ENCODE measurements at places on chromosomes 6 and 20. TPM values are rescaled to one million over a fixed set of nuclear protein-coding genes. Genes with fewer than 3 reads are reported as not detected.

DNA sequence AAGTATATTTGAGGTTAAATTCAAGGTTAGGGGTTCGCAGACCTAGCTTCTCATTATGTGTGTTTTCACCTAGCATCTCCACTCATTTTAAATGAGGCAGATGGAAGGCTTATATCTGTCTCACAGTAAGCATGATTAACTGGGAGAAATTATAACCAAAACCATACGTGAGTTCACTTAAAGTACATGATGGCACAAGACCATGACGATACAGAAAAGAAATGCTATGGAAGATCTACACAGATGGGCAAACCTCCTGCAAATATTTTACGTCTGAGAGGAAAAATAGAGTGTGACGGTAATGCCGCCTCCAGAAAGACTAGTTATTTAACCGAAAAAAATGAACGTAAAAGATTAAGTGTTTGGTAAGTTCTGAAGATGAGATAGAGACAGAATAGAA, 337.8 kb downstream of the FARS2 start:
- DNase-seq = no peak

DNA sequence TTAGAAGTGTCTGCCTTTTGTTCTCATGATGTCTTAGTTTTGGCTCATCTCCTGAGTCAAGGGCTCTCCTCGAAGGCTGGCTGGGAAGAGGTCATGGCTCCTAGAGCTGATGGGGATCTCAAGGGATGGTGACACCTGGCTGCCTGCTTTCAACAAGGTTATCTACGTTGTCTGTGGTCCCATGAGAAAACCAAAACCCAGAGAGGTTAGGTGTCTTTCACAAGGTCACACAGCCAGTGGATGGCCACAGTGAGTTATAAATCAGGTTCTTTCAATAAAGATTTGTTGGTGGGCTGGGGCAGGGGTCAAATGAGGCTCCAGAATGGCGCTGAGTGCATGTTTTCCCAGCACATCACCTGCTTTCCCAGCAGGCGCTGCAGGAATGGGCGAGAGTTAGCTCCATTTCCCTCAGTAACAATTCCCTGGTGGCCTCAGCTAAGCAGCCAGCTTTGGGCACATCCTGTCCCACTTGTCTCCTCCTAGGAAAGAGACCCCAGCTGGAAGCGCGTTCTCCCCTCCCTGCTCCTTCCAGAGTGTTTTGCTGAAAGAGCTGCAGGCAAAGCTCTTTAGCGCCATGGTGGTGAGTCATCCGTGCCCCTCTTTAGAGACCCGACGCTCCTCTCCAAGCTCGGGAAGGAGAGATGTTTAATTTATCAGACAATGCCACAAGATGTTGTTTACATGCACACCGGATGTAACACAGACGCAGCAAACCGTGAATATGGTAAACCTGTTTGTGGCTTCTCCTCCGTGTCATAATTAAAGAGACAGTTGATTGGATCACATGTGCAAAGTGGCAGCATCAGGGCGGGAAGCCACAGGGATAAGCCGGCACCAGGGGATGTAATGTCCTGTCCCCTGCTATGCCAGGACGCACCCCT, 109.7 kb downstream of the LRFN2 start:
- no peak for DNase-seq

DNA sequence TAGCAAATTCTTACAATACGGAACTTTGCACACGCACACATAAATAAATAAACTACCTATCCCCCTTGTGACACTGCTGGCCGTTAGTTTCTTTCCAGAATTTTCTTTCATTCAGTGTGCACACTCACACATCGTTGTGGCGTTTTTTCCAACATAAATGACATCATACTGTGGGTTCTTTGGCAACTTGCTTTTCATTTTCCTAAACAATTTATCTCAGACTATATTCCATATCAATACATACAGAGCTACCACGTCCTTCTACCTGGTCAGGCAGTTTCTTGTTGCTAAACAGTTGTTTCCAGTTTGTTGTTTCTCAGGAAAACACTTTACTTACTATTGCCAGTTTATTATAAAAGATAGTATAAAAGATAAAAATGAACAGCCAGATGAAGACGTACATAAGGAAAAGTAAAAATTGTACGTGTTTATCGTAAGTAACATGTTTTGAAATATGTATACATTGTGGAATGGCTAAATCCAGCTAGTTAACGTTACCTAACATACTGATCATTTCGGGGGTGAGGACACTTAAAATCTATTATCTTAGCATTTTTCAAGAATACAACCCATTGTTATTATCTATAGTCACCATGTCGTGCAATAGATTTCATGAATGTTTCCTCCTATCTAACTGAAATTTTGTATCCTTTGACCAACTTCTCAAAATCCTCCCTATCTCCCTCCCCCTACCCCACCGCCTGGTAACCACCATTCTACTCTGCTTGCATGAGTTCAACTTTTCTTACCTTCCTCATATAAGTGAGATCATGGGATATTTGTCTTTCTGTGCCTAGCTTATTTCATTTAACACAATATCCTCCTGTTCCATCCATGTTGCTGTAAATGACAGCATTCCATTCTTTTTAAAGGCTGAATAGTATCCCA, 1.2 kb upstream of the TP53RK start:
- DNase-seq = no peak

Gene ULBP3
- polyA plus RNA-seq = 8.6 TPM

DNA sequence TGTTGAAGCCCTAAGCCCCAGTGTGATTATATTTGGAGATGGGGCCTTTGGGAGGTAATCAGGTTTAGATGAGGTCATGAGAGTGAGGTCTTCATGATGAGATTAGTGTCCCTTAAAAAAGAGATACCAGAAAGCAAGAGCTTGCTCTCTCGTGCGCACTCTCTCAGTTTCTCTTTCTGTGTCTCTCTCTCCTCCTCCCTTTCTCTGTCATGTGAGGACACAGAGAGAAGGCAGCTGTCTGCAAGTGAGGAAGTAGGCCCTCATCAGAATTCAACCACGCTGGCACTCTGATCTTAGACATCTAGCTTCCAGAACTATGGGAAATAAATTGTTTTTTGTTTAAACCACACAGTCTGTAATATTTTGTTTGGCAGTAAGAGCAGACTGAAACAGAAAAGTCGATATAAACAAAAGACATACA, 180.5 kb downstream of the IBTK start:
- DNase-seq = no peak

Gene CDH4
- 8.1 TPM for polyA plus RNA-seq

GRCh38 chr6:2191390-2191740, 54.0 kb downstream of the GMDS start:
- no peak for DNase-seq

DNA sequence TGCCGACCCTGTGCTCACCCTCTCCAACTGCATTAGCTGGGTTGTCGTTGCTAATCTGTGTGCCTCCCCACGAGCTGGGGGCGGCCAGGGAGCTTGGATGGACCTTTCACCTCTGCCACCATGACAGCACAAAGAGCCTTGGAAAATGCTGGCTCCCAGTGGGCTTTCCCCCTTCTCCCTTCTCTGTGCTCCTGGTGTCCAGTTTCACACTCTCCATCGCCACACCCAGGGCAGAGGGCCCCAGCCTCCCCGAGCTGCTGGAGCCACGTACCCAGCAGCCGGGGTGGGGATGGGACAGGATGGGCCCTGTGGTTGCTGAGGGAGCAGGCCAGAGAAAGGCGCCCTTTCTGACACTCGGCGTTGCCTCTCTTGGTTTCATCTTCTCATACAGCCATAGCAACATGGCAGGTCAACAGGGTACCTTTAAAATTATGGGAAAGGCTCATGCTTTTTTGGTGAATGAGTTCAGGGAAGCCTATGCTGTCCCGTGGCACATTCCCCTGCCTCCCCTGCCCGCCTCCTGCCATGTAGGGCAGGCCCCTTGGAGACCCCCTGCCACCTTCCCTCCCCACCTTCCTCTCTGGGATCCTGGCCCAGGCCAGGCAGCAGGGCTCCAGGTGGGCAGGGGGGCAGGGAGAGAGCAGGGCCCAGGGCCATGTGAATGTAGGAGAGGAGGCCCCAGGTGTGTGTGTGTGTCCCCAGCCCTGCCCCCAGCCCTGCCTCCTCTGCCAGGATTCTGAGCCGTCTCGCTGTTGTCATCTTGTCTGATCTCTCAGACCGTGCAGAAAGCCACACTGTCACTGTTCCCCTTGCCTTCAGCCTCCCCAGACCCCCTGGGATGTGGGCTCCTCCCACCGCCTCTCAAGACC, 85.2 kb upstream of the CCDC167 start:
- no peak for DNase-seq

Gene BPIFB1
- not detected for polyA plus RNA-seq

DNA sequence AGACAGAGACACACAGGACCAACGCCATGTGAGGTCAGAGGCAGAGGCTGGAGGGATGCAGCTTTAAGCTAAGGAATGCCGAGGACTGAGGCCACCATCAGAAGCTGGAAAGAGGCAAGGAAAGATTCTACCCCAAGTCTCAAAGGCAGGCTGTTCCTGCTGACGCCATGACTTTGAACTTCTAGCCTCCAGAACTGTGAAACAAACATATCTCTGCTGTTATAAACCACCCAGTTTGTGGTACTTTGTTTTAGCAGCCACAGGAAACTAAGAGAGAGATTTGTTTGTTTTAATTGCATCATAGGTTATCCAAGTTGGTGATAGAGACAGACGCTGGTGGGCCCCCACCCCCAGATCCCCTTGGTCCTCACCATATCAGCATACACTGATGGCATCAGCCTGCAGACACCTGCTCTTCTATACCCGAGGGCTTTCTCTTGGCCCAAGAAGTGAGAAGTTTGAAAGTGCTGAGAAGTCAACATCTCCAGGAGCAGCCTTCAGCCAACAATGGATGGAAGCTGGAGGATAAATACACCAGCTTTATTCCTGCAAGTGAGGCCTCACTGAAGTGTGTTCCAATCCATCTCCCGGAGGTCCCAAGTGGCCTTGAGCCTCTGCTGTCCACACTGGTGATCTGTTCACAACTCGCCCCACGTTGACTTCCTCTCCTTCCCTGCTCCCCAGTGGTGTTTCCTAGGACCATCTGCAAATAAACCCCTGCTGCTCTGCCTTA, 154.7 kb downstream of the BTBD3 start:
- no peak for DNase-seq

Gene ANKRD66
- polyA plus RNA-seq = 2.3 TPM
